ENCODE measurements at places on chromosomes 11 and 22.

DNA sequence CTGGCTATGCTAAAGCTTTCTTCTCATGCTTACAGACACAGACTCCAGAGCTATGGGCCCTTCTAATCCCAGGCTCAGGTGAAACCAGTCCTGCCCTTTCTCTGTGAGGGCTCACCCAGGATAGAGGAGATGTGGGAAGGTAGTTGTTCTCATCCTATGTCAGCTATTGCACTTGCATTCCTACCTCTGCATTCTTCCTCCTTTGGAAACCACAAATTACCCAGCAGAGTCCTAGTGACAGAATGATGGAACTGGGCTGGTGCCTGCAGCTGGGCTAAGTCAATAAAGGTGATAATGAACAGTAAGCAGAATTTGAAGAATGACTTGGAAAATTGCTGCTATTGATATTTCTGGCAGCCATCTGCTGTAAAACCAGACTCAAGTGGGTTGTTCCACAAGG, 560.0 kb downstream of the TMEM135 start:
- DNase-seq, result peak; percentile 96

DNA sequence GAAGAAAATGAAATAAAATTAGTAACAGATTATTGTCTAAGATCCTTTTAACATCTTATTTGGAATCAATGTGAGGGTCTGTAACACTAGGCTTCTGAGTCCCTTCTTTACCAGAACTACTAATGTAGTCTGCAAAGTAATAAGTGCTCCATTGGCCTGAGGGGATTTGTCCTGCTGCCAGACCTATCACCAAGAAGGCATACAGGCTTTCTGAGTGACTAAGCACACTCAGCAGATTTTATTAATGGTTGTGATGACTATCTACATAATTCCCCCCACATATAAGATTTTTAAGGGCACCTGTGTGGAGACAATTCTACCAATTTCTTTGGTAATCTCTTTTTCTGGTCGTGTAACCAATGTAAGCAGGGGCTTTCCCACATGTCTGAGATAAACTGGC, 365.0 kb upstream of the FAT3 start:
- no peak for DNase-seq

GRCh38 chr22:39478441-39478850, 21.6 kb downstream of the MGAT3 start:
- no peak for DNase-seq

DNA sequence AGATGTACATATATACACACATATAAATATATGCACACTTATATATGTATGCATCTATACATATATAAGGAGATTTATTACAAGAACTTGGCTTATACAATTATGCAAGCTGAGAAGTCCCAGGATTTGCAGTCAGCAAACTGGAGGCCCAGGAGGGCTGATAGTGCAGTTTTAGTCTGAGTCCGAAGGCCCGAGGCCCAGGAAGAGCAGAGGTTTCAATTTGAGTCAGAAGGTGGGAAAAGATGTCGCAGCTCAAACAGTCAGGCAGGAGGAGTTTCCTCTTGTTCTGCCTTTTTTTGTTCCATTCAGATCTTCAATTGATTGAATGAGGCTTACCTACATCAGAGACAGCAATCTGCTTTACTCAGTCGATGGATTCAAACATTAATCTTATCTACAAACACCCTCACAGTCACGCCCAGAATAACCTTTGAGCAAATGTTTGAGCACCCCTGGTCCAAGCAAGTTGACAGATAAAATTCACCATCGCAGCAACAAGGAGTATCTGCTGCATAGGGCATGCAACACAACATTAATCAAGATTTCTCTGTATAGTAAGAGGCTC, 4.0 kb upstream of the SGSM1 start:
- no peak for DNase-seq

DNA sequence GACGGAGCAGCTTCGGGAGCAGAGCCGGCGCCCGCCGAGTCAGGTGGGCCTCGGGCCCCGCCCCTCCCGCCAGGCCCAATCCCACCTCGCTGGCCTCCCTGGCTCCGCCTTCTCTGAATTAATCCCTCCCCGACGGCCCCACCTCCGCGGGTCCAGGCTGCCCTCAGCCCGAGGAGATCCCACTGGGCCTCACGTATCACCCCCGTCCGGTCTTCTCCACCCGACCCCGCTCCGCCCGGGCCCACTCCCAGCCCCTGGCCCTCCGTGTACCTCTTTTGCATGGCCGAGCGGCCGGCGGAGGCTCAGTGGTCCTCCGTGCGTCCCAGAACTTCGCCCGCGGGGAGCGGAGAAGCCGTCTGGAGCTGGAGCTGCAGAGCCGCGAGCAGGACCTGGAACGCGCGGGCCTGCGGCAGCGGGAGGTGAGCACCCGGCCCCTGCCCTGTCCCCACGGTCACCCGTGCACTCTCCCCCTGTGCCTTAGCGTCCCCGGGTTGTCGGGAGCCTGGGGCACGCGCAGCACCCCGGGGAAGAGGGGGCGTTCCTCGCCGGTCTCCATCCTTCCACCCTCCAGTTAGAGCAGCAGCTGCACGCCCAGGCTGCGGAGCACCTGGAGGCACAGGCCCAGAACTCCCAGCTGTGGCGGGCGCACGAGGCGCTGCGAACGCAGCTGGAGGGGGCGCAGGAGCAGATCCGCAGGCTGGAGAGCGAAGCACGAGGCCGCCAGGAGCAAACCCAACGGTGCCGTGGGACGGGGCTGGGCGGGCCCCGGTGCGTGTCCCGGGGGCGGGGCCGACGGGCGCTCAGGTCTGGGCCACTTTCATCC, 2.2 kb upstream of the CD151 start:
- peak; percentile 87 for DNase-seq

DNA sequence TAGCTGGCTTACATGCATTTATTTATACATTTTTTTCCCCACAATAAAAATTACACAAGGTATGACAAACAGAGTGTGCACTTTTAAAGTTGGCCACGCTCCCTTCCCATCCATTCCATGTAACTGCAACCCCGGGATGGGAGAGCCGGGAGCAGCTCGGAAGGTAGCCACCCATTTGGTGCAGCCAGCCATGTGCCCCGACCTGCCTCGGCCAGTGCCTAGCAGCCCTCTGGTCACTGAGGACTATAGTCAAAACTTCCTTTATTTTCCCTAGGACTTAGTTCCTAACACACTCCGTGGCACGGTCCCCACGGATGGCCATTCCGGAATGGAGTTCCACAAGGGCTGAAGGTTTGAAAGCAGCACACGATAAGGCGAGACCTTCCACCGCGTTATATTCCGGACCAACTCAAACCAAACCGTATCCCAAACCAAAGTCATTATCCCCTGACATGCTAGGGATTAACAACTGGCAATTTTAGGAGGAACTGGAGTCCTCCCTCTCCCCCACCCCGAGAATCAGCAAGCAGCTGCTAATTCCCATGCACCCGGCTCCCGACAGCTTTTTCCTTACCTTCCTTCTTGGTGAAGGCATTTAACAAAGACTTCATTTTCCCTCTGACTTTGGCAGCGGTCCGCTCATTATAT, 426.4 kb downstream of the SHANK2 start:
- no peak for DNase-seq

- DNase-seq, result no peak
Measured at GRCh38 chr11:35257281-35257680, 118.3 kb downstream of the CD44 start.

- DNase-seq, result no peak
Measured at GRCh38 chr11:96167787-96168186, 175.2 kb downstream of the MAML2 start.

DNA sequence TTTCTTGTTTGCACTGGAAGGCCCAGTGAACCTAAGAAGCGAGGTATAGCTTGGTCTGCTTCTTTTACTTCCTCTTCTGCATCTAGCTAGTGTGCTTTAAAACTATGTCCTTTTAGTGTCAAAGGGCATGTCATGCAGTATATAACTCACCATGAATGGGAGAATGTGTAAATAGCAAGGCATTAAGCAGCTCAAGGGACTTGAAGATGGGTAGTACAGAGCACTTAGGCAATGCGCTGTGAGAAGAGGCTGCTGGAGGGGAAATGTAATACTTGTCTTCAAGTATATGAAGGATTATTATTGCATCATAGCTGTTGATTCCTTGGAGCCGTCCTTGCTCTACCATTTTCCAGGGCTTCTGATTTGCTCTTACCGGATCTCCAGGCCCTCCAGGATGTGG, 7.6 kb downstream of the MAML2 start:
- DNase-seq, result no peak
